Fibroblast of skin of scalp (primary cell): ENCODE measurements at places on chromosomes 7 and 10.

- no peak for DNase-seq
These were observed 90.5 kb downstream of the RNF216 start for GRCh38 chr7:5690931-5691473.

DNA sequence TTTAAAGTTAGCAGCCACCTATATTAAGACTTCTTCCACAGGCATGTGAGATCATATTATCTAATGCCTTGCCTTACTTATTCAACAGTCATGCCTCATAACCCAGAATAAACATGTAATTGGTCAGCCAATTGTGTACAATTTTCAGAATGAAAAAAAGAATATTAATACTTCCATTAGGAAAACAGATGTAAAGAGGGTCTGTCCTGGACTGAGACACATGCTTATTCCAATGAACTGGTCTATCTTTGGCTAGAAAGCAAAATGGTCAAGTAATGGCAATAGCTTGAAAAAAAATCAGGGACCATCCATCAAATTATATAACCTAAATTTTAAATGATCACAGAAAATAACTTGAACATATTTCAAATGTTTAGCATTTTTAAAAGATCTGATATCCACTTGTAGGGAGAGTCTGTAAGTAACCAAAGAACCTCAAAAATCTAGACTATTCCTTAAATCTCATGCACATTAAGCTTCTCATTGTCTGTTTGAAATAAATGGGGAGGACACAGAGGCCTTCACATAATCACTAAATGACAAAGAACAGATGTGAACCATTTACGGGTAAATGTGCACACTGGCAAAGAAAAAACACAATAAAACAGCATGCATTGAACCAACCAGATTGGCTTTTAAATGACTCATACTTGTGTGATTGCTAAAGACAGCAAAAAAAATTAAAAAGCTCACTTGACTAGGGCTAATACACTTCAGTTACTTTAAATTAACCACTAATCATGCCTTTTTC, 568.8 kb upstream of the PCDH15 start:
- DNase-seq: peak; percentile 86

- peak; percentile 20 for DNase-seq
These were observed 19.9 kb upstream of the LMOD2 start for GRCh38 chr7:123635551-123636359.

DNA sequence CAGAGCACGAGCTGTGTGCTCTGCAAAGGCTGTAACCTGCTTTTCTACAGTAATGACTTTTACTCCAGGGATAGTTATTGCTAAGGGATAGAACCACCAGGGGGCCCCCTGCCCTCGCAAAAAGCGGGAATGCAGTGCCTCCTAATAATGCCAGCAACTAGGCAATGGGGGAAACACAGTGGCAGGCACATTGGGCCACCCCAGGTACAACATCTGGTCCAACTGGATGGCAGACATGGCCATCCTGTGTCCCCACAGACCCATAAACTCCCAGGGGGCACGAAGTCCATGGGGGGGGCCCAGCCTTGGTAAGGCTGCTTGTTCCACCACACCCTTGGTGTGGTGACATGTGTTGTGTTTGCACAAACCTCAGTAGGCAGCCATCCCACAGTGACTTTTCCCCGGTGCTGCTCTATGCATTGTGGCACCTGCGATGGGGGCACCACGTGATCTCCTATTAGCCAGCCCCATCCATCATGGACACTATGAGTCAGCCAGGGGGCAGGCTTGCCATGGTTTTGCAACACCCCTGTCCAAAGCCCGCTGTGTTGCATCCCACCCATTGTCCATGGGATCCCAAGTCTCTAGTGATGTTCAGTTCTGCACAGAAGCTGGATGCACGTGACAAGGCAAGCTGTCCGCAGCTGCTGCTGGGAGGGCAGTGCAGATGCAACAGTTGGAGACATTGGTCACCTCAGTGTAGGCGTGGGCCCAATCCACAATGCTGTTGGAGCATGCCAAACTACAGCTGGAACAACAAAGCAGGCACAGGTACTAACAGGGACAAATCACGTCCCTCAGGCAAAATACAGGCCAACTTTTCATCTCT, 84.0 kb downstream of the ANLN start:
- peak; percentile 21 for DNase-seq

- no peak for DNase-seq
These were observed 111.3 kb upstream of the PODXL start for GRCh38 chr7:131667699-131668098.

DNA sequence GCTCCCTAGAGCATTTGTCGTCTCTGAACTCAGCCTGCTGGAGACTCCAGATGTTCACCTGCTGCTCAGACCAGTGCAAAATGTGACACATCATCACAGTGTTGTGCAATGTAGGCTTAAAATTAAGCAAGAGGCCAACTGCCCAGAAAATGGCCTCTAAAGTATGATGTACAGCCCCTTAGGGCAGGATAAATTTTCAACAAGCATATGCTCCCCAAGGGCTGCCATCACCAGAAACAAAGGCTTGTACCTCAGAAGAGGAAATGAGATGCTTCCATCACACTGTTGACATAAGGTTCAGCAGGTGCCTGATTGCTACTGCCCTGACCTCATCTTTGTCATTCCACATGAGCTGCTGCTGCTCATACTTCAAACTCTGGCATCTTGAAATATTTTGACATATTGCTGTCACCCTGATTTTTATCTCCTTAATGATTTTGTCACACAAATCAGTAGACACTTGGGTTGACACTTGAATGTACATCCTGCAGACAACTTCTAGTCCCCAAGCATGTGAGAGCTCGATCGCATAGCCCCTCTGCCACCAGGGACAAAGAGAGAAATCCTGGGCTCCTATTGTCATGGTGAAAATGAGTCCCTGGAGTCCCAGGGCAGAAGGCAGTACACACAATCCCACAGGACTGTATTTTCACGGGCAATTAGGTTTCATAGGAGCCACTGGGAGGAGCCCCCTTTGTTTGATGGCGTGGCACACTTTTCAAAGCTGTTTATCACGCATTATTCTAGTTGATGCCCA, 219.7 kb upstream of the STK17A start:
- DNase-seq: no peak

GRCh38 chr7:104767826-104768536, 246.0 kb upstream of the KMT2E start:
- DNase-seq: no peak

GRCh38 chr7:102261451-102261850, 25.2 kb upstream of the SH2B2 start:
- no peak for DNase-seq

DNA sequence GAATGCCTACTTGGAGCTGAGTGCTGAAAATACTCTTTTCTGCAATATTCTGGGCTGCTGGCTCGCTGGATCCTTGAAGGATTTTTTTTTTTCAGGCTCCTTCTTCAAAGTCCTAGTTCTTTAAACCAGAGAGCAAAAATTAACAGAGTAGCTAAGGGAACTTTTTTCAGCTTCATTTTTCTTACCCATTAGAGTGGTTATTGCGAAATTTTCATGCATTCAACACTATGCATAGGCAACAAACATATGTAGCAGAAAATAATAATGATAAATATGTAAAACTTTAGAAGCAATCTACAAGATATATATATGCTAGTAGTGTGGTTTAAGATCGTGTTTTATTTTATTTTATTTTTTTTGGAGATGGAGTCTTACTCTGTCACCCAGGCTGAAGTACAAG, 264.6 kb downstream of the SFMBT2 start:
- DNase-seq: no peak

- DNase-seq: no peak
These were observed 623.2 kb downstream of the SDK1 start for GRCh38 chr7:3924277-3924676.

DNA sequence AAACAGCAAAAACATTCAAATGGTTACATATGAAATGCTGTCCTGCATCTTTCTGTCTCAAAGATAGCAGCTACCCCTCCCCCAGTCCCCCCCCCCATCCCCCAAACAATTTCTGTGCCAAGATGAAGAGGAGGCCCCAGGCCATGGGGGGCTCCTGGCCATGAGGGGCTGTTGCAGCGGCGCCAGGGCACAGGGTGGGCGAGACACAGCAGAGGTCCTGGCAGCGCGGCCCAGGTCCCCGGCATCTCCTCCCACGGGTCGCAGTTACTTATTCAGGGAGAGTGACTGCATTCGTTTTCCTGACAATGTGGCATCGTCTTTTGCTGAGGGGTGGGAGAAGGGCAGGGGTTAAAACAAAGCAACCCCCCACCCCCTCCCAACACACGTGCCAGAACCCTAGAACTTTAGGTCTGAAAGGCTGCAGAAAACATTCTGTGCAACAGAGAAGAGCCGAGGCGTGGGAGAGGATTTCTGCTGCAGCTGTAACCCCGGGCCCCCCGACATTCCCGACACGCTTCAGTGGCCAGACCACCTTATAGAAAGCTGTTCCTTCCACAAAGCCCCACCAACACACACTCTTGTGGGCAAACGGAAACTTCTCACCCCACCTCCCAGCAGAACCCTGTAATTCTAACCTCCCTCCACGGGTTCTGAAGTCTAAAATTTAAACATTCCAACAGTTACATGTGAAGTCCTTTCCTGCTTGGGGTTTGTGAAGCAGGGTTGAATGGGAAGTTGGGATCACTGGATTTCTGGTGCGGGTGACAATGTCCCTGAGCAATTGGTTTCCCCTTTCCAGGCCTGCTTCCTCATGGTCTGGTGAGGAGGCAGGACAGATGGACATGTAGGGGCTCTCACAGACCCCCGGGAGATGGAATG, 11.7 kb downstream of the PDAP1 start:
- no peak for DNase-seq

- no peak for DNase-seq
These were observed 105.5 kb downstream of the SEMA3D start for GRCh38 chr7:85081392-85081791.

- DNase-seq: no peak
These were observed 37.7 kb upstream of the HDAC9 start for GRCh38 chr7:18457832-18458231.

DNA sequence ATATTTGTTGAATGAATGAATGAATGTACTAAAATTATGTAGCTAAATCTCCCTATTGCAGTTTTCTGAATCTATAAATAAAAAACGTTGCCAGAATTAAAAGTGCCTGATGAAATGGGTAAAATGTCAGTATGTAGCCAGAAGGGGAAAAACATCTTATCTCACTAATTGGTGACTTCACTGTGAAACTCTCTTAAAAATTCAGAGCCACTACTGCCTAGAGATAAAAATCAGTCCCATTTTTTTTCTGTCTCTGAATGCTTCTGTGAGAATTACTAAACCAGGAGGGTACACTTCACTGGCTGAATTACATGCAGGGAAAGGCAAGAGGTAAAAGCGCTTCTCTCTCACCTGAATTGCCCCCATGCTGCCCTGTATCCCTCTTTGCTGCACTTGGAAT, 69.6 kb upstream of the HPS1 start:
- peak; percentile 5 for DNase-seq

DNA sequence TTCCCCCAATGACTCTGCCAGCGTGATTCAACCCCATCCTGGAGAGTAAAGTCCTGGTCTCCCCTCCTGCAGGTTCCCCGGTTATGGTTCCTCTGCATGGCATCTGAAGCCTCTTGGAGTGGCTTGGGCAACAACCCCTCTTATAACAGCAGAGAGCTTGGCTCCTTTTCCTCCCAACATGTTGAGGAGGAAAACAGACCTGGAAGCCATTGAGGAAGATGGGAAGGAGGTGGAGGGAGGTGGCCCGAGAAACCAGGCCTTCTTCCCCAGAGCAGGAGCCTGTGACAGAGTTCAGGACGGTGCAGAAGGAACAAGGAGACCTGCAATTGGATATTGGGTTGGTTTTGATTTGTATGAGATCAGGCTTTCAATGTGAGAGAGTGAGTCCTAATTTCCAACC, 184.0 kb upstream of the ADCY1 start:
- no peak for DNase-seq

GRCh38 chr7:129376076-129376777, 58.0 kb upstream of the STRIP2 start:
- peak; percentile 16 for DNase-seq
